ENCODE measurements at places on chromosomes 16 and 17. TPM values are rescaled to one million over a fixed set of nuclear protein-coding genes. Genes with fewer than 3 reads are reported as not detected.
A peak's percentile ranks its signal among the peaks of the same experiment; 100 is the strongest.

GRCh38 chr17:81259058-81259605 lies 20.0 kb downstream of the NDUFAF8 start:
- no peak overlapping the region for H3K4me3 ChIP-seq
- H3K27ac ChIP-seq = no peak overlapping the region

DNA sequence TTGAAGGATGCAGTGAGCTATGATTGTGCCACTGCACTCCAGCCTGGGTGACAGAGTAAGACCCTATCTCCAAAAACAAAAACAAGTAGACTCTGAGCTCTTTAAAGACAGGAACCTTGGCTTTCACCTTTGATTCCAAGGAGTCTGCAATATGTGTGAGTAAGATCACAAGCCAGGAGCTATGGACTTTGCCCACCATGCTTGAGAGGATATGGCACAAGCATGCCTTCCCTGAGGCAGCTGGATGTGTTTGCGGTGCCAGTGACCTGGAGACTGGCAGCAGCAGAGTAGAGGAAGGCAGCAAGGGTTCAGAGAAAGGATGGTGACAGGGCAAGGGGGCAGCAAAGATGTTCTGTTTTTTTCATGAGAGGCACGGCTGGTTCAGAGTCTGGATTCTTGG lies 14.5 kb upstream of the PRKCA start:
- H3K36me3 ChIP-seq = no peaks in the 10 kb centered on the region
- no peaks in the 10 kb centered on the region for H3K4me1 ChIP-seq
- no peak overlapping the region for H3K27ac ChIP-seq
- no peak for DNase-seq
- H3K4me3 ChIP-seq = no peak overlapping the region
- peaks cover 10% of the 10 kb centered on the region for H3K27me3 ChIP-seq

- H3K36me3 ChIP-seq = peaks cover 3% of the 10 kb centered on the region
- H3K27me3 ChIP-seq = no peaks in the 10 kb centered on the region
- H3K4me1 ChIP-seq = peaks cover 5% of the 10 kb centered on the region
- H3K27ac ChIP-seq = no peak overlapping the region
- no peak overlapping the region for H3K4me3 ChIP-seq
These were observed 12.4 kb downstream of the ETV4 start for GRCh38 chr17:43533699-43534098.

FOXF1 gene
- total RNA-seq = not detected

PEX12 gene
- 4.8 TPM for total RNA-seq

- H3K27me3 ChIP-seq = no peaks in the 10 kb centered on the region
- no peak overlapping the region for H3K4me3 ChIP-seq
- no peak overlapping the region for H3K27ac ChIP-seq
- peak; percentile 87 for DNase-seq
- H3K4me1 ChIP-seq = peaks cover 25% of the 10 kb centered on the region
These were observed 11.5 kb upstream of the PITPNA start for GRCh38 chr17:1573932-1574696.

DNA sequence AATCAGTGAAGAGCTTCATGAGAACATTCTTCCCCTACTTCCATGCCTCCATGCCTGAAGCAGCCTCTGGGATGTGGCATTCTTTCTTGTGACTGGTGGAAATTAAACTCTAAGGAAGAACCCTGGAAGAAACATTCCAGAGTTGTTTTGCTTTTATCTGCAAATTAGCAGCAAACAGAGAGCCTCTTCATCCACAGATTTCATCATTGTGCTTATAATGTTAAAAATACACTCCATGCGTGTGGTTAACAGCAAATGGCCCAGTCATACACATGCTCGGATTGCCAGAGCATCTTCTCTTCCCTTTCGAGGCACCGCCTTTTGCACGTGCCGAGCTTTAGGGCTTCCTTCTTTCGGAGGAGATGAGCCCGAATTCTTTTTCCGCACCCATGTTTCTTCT lies 411.3 kb downstream of the SNX29 start:
- H3K27me3 ChIP-seq = no peaks in the 10 kb centered on the region
- H3K36me3 ChIP-seq = peaks cover 65% of the 10 kb centered on the region
- H3K4me3 ChIP-seq = no peak overlapping the region
- no peak overlapping the region for H3K27ac ChIP-seq

DNA sequence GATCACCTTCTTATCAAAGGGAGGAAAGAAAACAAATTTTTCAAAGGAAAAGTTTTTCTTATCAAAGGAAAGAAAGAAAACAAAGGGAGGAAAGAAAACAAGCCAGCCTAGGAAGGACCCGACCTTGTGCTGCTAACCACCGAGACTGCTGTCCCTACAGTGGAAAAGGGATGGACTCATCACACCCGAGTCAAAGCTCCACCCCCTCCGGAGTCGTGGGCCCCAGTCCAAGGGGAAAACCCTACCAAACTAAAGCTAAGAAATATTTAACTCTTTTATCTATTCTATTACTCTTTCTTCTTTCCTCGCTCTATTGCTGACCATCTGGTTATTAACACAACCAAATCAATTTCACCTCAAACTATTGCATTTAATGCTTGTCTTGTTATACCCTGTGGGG lies 6.1 kb upstream of the ENDOV start:
- DNase-seq = no peak
- H3K4me3 ChIP-seq = no peak overlapping the region
- peaks cover under 1% of the 10 kb centered on the region for H3K4me1 ChIP-seq
- no peak overlapping the region for H3K27ac ChIP-seq
- H3K36me3 ChIP-seq = no peaks in the 10 kb centered on the region

DNA sequence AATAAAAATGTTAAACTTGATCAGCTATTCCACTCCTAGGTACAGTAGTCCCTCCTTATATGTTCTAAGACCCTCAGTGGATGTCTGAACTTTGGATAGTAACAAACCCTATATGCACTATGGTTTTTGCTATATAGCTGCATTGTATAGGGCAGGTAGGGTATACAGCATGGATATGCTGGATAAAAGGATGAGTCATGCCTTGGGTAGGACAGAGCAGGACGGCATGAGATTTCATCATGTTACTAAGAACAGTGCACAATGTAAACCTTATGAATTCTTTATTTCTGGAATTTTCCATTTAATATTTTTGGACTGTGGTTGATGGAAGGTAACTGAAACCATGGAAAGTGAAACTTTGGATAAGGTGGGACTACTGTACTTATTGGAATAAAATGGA lies 235.1 kb downstream of the CEP112 start:
- H3K36me3 ChIP-seq = peaks cover 2% of the 10 kb centered on the region
- H3K27me3 ChIP-seq = no peaks in the 10 kb centered on the region
- no peak for DNase-seq
- H3K27ac ChIP-seq = no peak overlapping the region

TAT gene
- total RNA-seq = not detected

DNA sequence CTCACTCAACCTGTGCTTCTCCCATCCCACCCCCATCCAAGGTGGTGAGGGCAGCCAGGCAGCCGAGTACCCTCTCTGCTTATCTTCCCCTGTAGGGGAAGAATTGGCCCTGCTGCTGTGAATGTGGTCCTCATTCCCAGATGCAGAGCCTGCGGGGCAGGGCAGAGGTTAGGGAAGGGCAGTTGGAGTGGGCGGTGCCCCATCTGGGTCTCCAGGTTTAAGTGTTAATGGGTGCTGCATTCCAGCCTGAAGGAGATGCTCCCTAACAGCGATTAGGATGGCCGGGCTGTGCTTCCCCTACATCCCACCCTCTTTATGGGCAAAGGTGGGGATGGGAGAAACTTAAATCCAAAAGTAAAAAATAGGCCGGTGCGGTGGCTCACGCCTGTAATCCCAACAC lies 12.1 kb downstream of the TMEM95 start:
- no peak overlapping the region for H3K27ac ChIP-seq
- no peaks in the 10 kb centered on the region for H3K27me3 ChIP-seq
- no peak for DNase-seq
- H3K4me3 ChIP-seq = no peak overlapping the region

- H3K36me3 ChIP-seq = no peaks in the 10 kb centered on the region
- peaks cover 2% of the 10 kb centered on the region for H3K27me3 ChIP-seq
- no peak for DNase-seq
These were observed 20.9 kb upstream of the ABCC1 start for GRCh38 chr16:15928261-15929104.

- no peaks in the 10 kb centered on the region for H3K36me3 ChIP-seq
- no peaks in the 10 kb centered on the region for H3K4me1 ChIP-seq
- peaks cover 2% of the 10 kb centered on the region for H3K27me3 ChIP-seq
- DNase-seq = no peak
- H3K27ac ChIP-seq = no peak overlapping the region
These were observed 146.6 kb downstream of the IRX5 start for GRCh38 chr16:55077266-55077665.

GRCh38 chr17:80363518-80364090 lies 51.4 kb upstream of the ENDOV start:
- no peaks in the 10 kb centered on the region for H3K4me1 ChIP-seq
- no peak overlapping the region for H3K4me3 ChIP-seq
- H3K27ac ChIP-seq = no peak overlapping the region
- no peak for DNase-seq
- H3K27me3 ChIP-seq = no peaks in the 10 kb centered on the region

DNA sequence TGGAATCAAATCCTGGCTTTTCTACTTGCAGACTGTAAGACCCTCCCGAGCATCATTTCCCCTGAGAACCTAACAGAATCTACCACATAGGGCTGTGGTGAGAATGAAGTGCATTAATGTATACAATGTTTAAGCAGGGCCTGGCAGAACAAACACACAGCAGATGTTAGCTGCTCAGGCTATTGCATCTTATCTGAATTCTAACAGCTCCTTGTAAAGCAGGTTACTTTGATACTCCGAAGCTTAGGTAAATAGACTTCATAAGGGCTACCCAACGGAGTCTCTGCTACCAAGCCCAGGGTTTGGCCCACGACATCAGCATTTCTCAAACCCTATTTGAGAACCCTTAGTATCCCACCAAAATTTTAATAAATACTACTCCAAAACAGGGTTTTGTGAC lies 24.4 kb upstream of the NOS2 start:
- DNase-seq = no peak
- no peak overlapping the region for H3K27ac ChIP-seq
- no peaks in the 10 kb centered on the region for H3K4me1 ChIP-seq

DNA sequence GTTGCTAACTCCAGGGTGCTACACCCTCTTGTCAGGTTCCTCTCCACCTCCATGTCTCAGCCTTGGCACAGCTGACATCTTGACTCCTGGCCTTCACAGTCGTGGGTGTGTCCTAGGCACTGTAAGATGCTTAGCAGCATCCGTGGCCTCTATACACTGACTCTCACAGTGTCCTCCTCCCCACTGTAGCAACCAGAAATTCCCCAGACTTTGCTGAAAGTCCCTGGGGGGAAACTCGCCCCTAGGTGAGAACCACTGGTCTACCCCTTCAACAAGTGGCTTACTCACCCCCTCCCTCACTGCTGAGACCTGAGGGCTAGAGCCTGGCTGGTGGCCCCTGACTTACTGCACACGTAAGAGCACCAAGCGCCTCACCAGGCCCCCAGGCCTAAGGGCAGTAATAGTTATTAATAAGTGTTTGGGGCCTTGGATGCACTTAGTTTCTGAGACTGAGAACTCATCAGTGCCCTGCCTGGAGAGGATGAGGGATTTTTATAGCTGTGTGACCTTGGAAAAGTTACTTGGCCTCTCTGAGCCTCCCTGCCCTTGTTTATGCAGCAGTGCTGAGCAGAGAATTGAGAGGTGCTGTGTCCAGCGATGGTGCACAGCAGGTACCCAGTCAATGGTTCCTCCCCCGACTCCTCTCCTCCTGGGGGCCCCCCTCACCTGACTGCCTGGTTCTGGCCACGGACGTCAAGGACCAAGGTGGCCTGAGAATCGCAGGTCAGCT lies 67.1 kb downstream of the RMI2 start:
- H3K4me1 ChIP-seq = no peaks in the 10 kb centered on the region
- no peak overlapping the region for H3K4me3 ChIP-seq
- no peaks in the 10 kb centered on the region for H3K27me3 ChIP-seq
- H3K36me3 ChIP-seq = no peaks in the 10 kb centered on the region
- H3K27ac ChIP-seq = no peak overlapping the region
- DNase-seq = no peak

- H3K36me3 ChIP-seq = peaks cover 5% of the 10 kb centered on the region
- no peak for DNase-seq
- no peak overlapping the region for H3K4me3 ChIP-seq
- H3K4me1 ChIP-seq = peaks cover 21% of the 10 kb centered on the region
- no peaks in the 10 kb centered on the region for H3K27me3 ChIP-seq
These were observed 7.2 kb upstream of the MTMR4 start for GRCh38 chr17:58521680-58522079.

ABCC6 gene
- total RNA-seq = not detected

DNA sequence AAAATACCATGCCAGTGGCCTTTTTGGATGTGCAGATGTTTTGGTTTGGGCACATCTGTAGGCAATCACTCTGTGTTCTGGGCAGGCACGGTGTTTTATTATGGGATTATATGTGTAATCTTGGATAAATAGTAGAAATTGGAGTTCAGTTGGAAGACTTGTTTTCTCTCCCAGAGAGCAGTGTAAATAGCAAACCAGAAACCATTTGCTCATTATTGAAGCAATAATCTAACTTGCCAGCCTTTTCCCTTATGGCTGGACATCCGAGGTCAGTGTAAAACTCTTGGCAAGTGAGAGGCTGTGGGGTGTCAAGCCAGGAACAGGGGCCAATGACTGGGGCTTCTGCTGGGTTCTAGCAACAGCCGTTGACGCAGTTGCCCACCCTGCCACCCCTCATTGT lies 69.9 kb downstream of the IRX3 start:
- no peaks in the 10 kb centered on the region for H3K4me1 ChIP-seq
- H3K36me3 ChIP-seq = no peaks in the 10 kb centered on the region
- DNase-seq = no peak
- H3K4me3 ChIP-seq = no peak overlapping the region
- H3K27me3 ChIP-seq = no peaks in the 10 kb centered on the region
- H3K27ac ChIP-seq = no peak overlapping the region

DNA sequence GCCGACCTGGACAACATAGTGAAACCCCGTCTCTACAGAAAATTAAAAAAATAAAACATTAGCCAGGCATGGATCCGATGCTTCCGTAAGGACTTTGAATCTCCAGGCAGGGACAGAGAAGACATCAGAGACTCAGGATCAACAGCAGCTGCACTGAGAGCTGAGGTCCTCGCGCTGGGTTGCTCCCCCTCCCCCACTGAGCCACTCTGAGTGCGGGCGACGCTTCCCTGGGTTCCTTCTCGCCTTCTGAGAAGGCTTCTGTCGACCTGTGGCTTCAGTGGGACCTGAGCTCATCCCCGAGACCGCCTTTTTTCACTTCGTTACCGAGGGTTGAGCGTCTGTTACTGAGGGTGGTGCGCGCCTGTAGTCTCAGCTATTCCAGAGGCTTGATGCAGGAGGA lies 20.4 kb downstream of the ACTG1 start:
- H3K36me3 ChIP-seq = no peaks in the 10 kb centered on the region
- DNase-seq = no peak
- peaks cover 9% of the 10 kb centered on the region for H3K27me3 ChIP-seq
- H3K4me3 ChIP-seq = no peak overlapping the region
- no peak overlapping the region for H3K27ac ChIP-seq
- H3K4me1 ChIP-seq = peaks cover 7% of the 10 kb centered on the region

DNA sequence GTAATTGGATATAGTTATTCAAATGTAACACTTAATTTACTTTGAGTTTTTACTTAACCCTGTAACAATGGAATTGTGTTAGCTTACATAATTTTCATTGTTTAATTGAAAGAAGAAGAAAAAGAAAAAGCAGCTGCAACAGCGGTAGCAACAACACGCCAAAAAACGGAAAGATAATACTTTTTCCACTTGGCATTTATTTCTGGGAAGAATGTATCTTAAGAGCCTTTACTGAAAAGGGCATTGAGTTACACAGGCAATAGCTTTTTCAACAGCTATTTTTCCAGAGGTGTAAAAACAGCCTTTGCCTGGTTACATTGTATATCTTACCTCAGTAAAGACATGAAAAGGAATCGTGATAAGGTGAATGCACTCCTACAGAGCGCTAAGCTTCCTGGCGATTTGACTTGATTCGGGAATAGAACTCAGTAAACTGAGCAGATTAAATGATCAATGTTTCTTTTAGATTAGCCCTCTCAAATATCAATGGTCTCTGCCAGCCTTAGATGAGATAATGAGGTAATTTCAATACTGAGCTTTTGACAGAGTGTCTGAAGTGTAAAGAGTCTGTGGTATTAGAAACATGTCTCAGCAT lies 311.3 kb downstream of the CDH13 start:
- H3K4me1 ChIP-seq = peaks cover 2% of the 10 kb centered on the region
- H3K36me3 ChIP-seq = no peaks in the 10 kb centered on the region
- H3K4me3 ChIP-seq = no peak overlapping the region
- DNase-seq = no peak
